ENCODE measurements at places on chromosomes 6 and 20.

DNA sequence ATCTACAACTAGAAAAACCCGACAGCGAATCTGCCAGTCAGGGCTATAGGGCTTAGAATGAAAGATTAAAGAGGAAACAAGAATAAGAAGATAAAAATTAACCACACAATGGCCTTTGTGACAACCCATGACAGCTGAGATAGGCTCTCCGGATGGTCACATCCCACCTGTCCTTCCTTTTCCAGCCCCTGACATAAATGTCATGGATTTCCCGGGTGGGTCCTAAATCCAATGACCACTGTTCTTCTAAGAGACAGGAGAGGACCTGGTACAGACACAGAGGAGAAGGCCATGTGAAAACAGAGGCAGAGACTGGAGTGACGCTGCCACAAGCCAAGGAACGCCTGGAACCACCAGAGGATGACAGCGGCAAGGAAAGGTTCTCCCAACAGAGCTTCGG, 41.8 kb downstream of the ATXN1 start:
- DNase-seq: no peak

DNA sequence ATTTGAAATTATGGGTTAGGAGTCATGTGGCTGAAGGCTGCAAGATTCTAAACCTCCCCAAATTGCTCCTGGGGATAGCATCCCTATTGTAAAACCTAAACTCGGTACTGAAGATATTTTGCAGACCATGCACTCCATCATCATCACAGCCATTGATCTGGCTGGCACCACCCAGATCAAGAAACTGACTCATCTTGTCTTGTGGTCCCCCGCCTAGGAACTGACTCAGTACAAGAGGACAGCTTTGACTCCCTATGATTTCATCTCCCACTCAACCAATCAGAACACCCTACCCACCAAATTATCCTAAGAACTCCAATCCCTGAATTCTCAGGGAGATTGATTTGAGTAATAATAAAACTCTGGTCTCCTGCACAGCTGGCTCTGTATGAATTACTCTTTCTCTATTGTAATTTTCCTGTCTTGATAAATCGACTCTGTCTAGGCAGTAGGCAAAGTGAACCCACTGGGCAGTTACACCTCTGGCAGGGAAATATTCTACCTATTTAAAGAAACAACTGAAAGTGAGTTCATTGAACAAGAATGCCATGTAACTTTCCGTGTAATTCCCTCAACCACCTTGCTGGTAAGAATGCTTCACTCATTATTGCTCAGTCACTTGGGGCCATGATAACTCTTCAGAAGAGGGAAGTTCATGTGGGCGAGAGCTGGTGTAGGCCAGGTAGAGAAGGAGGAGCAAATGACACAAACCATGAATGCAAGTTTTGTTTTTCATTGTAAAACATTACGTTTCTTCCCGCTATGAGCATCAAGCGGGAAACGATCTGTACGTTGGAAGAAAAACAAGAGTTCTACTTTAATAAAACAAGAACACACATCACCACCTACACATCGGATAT, 602.9 kb upstream of the ARID1B start:
- peak; percentile 31 for DNase-seq

- no peak for DNase-seq
These were observed 114.5 kb downstream of the MAP3K5 start for GRCh38 chr6:136677822-136678221.

DNA sequence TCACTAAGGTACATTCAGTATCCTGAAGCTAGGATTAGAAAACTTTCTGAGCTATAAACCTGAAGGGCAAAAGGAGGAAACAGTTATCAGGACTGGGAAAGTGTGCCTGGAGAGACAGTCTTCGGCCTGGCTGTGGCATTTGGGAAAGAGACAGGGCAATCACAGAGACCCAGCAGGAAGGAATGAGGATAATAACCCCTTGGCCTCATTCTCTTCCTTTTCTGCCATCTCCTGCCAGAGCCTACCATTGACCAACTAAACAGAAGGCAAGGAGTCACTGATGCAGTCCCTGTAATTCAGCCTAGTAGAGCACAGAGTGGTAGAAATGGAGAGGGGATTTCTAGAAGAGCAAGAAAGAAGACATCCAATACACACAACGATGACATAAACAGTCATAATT, 359.4 kb downstream of the HDGFL1 start:
- no peak for DNase-seq

DNA sequence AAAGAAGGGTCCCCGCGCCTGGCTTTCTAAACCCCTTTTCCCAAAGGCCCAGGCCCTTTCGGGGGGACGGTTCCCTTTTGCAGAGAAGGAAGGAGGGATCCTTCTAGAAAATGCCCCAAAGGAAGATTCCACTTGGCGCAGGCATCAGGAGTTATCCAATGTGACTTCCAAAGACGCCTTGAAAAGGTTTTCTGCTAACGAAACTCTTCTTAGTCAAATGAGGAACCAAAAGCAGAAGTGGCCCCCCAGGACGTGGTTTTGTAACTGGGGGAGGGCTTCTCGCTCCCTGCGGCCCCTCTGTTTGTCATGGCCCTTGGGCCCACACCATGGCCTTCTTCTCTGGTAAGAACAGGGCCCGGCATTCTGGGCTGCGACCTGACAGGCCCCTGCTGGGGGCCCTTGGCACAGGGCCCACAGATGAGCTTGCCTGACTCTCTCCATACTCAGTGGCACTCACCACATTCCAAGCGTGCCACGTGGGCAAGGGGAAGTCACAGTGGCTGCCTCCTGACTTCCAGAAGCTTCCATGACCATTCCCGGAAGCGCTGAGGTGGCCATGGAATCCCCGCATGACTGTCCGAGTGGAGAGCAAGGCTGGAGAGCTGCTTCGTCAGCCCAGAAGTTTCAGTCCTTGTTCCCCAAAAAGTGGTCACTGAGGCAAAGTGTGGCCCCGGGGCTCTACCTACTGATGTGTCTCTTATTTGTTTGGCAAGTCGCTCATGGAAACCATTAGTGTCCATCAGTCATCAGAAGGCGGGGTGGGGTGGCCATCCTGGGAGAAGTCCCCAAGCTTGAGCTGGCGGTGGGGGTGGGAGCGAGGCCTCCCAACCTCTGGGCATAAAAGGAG, 834 bp upstream of the CTSZ start:
- DNase-seq: no peak

- peak; percentile 42 for DNase-seq
These were observed 49.4 kb upstream of the ARMC2 start for GRCh38 chr6:108798670-108799353.

GRCh38 chr6:142881290-142881689, 63.7 kb downstream of the HIVEP2 start:
- DNase-seq: no peak

GRCh38 chr6:37314487-37315156, 39.2 kb upstream of the RNF8 start:
- peak; percentile 36 for DNase-seq

- DNase-seq: no peak
These were observed 382.0 kb downstream of the PREX1 start for GRCh38 chr20:48445827-48446226.

DNA sequence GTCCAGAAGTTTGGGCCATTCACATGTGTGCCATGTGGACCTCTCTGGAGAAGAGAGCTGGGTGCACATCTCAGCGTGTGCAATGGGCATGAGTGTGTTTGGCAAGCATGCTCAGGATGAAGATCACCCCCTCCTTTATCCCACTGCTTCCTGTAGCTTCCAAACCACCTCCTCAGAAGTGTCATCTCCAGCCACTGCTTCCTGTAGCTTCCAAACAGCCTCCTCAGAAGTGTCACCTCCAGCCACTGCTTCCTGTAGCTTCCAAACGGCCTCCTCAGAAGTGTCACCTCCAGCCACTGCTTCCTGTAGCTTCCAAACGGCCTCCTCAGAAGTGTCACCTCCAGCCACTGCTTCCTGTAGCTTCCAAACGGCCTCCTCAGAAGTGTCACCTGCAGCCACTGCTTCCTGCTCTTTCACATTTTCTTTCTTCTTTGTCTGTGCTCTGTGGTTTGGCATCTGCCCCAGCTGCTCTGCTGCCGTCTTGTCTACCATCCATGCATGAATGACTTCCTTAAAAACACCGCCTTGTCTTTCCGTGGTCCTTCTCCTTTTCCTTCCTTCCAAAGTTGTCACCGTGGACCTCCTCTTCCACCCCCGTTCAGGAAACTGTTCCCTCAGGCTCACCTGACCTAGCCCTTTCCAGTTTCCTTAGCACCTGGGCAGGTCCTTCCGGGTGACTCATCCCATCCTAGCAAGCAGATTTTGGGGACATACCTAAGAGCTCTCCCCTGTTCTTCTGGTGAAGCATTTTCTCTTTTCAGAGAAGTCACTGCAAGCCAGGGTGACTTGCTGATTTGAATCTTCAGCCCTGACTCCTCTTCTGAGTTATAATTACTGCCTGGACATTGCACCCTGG, 43.5 kb upstream of the TIAM2 start:
- DNase-seq: no peak

DNA sequence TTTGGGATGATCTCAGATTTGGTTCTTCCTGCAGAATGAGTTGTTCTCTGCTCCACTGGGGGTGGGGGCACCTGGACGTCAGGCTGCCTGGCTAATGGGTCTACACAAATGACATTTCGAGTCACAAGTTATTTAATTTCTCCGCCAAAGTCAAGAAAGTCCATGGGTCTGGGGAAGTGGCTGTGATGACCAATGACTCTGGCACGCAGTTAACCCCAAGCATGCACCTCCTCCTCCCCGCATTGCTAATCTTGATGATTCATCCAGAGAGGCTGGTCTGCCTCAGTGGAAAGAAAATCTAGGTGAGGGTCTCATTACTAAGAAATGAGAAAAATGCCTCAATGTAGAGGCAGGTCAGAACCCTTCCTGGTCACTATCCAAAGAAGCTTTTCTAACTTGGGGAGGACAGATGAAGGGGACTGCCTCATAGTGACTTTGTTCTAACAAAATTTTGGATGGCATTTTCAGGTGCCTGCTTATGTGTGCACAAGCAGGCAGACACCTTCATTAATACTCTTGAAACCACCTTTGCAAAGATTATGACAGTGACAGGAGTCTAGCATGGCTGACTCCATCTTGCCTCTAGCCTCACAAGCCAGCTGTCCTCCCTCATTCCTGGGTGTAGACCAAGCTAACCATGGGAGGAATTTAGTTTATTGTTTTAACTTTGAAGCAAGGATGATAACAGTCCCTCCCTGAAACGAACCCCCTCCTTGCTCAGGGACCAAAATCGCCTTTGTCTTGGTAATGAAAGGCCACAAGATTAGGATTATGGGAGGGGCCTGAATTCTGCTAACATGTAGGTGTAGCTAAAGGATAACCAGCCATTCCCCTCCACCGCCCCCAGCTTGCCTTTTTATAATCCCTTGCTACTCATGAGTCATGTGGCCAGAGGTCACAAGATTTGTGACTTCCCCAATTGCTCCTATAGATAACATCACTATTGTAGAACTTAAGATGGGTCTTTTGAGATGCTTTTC, 98.6 kb upstream of the MRPS10 start:
- DNase-seq: peak; percentile 29

DNA sequence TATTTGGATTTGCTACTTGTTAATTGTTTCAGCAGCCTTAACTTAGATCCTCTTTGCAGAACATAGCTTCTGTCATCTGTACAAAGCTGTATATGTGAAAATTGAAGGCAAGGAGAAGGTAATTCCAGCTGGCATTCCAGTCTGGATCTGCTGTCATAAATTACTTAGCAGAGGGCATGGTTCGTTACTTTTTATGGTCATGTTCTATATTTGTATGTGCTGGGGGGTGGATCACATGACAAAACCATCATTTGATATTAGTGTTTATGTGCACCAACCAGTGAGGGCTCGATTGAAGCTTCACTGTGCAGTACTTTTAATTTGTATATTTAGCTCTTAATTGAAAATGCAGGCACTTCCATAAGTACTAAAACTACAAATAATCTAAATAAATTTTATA, 80.2 kb downstream of the CAP2 start:
- no peak for DNase-seq

DNA sequence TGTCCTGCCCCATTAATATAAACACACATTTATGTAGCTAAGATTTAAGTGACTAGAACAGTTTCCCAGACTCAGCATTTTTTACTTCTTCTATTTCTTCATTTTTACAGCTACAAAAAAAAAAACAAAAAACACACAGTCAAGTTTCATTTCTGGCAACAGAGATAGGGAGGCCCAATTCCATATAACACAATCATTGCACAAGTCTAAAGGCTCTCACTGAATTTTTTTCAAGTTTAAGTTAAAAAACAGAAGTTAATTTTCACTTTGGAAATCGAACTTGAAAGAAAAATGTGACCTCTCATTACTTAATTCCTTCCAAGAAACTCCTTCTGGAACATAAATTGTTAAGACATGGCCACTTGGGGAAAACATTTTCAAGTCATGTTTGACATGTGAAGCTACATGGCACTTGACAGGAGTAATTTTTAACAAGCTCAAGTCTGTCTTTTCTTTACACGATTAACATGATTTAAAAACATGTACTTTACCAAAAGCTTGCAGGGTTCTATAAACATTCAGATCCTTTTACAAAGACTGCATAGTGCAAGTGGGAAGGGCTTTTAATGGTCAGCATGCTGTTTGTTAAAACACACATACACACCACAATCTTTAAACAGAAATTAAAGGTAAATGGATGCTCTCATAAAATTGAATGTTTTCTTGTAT, 100.1 kb upstream of the CCDC28A start:
- no peak for DNase-seq

- DNase-seq: no peak
These were observed 42.8 kb downstream of the SH3BGRL2 start for GRCh38 chr6:79673947-79674346.

DNA sequence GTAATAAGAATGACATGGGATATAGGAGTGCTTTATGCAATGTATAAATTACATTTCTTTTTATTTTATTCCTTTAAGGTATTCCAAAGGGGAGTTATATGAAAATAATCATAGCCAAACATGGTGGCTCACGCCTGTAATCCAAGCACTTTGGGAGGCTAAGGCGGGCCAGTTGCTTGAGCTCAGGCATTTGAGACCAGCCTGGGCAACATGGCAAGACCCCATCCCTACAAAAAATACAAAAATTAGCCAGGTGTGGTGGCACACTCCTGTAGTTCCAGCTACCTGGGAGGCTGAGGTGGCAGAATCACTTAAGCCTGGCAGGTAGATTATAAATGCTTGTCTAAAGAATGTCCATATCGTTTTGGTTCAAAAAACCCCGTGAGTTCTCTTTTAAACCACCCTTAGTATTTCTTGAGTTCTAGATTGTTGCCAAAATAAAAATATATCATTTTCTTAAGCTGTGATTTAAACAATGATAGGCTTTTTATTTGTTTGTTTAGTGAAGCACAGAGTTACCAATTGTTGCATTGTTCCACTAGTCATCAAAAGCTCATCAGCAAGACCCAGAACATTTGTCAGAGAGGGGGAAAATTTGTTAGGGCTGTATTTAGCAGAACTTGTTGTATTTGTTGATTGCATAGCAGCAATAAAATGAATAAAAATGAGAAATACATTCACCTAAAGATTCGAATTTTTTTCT, 146.2 kb downstream of the KHDC1L start:
- no peak for DNase-seq

GRCh38 chr20:29430531-29430930, 1826.9 kb upstream of the DEFB115 start:
- no peak for DNase-seq
